ENCODE measurements at places on chromosomes 6 and 20. TPM values are rescaled to one million over a fixed set of nuclear protein-coding genes. Genes with fewer than 3 reads are reported as not detected.

DNA sequence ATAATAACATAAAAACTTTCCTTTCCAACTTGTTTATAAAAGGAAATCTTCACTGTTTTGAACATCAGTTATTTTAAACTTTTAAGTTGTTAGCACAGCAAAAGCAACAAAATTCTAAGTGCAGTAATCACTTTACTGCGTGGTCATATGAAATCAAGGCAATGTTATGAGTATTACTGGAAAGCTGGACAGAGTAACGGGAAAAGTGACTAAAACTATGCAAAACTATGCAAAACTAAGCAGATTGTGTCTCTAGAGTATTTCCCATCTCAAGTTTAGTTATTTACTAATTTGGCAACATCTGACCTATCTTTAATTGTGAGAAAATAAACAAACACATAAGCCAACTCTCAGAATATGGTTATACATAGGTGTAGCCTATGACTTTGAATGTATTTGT is 10.9 kb upstream of the ANKEF1 start:
- DNase-seq = no peak

DNA sequence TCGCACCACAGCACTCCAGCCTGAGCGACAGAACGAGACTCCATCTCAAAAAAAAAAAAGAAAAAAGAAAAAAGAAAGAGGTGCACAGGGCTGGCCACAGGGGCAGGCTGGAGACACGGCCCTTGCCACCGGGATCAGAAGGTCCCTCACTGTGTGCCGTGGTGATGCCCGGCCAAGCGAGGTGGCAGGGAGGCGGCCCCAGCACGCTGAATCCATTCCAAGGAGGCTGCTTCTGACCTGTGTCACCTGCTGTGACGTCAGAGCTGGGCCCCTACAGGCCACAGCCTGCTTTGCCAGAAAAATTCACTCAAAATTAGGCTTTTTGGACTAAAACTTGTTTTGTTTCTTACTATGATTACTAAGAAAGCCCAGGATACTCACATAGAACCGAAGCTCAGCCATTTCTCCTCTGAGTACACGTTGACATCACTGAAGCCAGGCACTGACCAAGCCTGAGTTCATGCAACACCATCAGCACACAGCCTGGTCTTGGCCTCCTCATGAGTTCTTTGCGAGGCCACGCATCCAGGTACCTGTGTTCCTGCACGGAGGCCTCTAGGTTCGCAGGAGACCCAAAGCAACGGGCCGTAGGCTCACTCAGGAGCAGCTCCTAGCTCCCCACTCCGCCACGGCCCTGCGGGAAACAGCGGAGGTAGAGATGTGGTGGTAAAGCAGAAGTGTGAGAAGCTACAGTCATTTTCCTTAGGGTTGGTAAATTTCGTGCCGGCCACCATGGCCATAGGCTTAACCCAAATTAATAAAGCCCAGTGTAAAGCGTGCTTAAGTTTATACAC is 67.8 kb downstream of the THBS2 start:
- DNase-seq = no peak

GRCh38 chr6:18147616-18148015 is 7.3 kb downstream of the TPMT start:
- no peak for DNase-seq

GRCh38 chr6:168692193-168692914 is 251.4 kb downstream of the SMOC2 start:
- DNase-seq = no peak

GRCh38 chr20:19095762-19096161 is 116.7 kb upstream of the SLC24A3 start:
- DNase-seq = no peak

DNA sequence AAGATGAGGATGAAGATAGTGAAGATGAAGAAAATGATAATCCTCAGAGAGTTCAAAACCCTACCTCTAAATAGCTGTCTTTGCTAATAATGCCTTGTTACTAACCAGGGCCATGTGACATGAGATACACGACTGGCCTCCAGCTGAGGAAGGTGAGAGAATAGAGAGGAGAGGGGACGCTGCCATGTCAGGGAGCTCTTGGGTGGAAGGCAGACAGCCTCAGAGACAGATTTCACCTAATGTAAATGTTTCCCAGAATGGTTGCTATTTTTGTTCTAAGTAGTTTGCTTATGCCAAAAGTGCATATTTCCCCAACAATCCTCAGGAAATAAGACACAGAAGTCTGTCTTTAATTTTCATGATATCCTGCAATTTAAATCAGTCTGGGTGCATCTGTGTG is 138.4 kb downstream of the ELOVL4 start:
- no peak for DNase-seq

- no peak for DNase-seq
These were observed 52.1 kb upstream of the FBXO30 start for GRCh38 chr6:145866456-145867396.

Gene ENPP1
- 45.3 TPM for total RNA-seq

DNA sequence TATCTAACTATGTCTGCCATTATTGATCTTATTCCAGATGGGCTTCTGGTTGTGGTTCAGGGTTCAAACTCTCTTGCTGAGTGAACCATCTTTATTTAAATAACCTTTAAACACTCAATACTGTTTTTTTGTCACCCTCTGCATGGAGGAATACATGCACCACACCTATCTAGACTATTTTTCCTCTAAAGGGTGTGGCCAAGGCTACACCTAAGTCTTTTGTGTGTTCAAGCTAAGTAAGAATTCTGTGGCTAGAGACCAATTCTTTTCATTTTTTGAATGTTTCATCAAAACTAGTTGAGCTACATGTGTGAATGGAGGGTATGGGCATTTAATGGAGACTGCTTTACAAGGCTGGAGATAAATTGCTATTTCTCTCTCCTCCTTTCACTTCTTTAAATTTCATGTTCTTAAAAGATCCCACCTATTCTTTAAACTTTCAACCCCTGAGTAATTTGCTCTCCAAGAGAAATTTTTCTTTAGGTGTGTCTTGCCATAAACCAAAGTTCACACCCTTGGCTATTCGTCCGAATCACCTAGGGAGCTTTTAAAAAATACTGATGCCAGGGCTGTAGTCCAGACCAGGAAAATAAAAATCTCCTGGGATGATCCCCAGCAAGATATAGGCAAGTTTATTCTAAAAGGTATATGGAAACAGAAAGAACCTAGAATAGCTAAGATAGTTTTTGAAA is 24.8 kb upstream of the MBOAT1 start:
- DNase-seq = no peak

DNA sequence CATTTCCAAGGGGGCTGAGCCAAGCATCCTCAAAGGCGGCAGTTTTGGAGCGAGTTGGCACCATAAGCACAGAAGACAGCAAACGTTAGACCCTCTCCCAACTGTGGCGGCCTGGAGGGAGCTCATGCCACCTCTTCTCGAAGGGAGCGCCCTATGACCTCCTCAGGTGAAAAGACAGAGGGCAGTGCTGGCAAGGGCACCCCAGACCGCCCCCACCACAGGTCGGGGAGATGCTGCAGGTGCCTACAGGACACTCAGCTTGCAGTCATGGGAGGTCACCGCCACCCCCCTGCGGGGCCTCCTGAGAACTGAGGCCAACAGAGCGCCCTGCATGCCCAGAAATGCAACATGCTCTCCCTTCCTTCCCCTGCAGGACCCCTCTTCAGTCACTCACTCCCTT is 45.1 kb upstream of the BHLHE23 start:
- DNase-seq = no peak

GRCh38 chr6:138540468-138540867 is 41.2 kb upstream of the NHSL1 start:
- no peak for DNase-seq

GRCh38 chr6:8809662-8810061 is 374.3 kb upstream of the SLC35B3 start:
- no peak for DNase-seq

DNA sequence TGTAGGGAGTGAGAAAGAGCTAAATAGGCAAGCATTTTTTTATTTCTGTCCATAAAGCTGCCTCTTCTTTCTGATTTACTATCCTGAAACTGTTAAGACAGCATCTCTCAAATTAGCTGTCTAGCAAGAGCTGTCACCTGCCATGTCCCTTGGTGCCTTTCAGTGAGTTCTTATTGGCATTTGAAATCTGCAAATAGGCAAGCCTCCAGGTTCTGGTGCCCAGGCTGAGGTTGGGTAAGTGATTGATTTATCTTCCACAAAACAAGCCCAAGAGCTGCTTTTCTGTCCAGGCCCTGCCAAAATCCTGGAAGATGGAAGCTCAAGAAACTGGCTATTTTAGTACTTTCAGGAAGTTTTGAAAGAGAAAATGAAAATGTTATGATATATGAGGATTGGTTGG is 22.4 kb downstream of the MANEA start:
- DNase-seq = no peak

Gene C20orf144
- total RNA-seq = not detected

DNA sequence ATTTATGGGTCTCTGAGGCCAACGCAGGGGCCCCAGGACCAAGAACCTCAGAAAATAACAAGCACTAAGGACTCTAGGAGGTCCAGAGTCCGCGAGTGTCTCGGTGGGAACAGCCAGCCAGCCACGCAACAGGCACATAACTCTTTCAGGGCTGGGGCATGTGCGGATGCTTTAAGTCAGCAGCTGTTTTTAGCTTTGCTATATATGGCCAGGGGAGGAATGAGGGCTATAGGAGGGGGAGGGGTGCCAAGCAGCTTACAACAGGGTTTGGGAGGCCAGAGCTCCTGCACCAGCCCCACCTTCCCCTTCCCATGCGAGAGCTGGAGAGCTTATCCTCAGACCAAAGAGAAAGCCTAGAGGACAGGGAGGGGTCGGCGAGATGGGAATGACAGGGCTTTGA is 6.2 kb downstream of the JPH2 start:
- DNase-seq = no peak

DNA sequence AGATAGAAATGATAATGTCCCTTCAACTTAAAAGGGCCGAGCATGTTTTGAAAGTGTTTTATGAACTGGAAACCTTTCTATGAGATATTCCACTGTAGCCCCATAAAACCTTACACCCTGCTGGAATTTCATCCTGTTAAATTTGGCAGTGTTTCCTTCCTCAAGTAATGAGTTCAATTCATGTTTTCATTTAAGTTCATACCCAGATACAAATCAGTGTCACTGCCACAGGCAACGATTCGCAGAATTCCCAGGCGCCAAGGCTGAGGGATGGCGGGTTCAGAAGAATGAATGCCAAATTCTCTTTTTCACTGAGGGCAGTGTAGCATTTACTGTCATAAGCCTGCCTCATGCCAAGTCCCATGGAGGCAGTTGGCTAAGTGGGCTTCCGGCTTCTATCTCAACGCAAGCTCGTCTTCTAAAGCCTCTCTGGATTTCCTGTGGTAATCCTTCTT is 511.8 kb upstream of the ID4 start:
- DNase-seq = no peak

DNA sequence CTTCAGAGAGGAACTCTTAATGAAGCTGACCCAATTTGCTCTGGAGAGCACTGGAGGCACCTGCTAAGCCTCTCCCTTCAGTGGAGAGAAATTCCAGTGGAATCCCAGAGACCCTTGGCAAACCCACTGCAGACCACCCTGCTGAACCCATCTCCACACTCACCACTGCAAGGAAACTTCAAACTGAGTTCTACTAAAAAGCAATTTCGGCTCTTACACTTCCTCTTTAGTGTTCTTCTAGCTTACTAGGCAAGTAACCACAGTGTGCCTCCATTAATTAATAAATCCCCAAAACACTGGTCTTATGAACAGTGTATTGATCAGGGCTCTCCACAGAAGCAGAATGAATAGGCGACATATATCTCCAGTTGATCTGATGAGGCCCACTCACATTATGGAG is 43.0 kb upstream of the HLA-E start:
- DNase-seq = no peak

GRCh38 chr6:144286503-144287393 is 1.6 kb downstream of the UTRN start:
- DNase-seq = no peak

- no peak for DNase-seq
These were observed 167.9 kb upstream of the STMND1 start for GRCh38 chr6:16933961-16934360.

DNA sequence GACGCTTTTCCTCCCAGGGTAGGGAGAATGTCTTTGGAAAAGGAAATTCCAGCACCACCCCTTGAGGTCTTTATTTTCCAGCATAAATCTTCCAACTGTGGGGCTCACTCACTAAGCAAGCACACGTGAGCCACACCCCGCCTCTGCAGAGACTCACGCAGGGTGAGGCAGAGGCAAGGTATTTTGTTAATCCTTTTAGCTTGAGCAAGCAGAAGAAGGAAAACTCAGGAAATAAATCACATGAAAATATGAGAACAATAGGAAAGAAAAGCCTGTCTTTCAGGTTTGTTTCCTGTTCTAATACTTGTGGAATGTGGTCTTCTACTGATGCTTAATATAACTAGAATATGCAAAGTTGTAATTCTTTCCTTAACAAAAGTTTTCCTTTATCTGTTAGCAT is 4.1 kb upstream of the PHACTR2 start:
- DNase-seq = no peak

- no peak for DNase-seq
These were observed 87.7 kb downstream of the PLCG1 start for GRCh38 chr20:41225091-41225490.

DNA sequence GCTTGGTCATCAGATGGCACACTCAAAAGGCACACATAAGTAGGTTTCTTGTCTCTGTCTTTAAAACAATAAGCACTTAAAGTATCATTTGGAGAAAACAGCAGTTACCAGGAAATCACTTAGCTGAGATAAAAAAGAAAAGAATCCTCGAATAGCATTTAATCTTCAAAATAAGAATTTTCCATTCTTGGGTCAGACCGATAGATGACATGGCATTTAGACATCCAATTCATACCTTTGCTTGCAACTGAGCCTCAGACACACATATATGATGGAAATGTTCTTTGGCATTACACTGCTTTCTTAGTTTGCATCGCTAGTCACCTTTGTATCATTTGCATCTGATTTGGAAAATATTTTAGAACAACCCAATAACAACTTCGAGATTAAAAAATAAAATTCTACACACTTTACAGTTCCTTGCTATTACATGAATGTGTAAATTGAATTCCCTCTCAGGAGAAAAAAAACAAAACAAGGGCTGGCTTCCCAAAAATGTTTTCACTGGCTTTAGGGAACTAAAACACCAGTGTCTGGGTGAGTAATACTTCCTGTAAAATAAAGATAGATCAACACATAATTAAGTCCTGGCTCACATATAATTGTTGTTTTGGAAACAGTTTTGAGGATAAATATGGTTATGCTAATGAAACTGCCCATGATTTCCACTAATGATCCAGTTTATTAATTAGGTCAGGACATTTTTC is 1.3 kb upstream of the RNF217 start:
- DNase-seq = no peak

GRCh38 chr20:49852522-49853080 is 40.0 kb downstream of the SLC9A8 start:
- DNase-seq = no peak

- no peak for DNase-seq
These were observed 23.7 kb upstream of the MMS22L start for GRCh38 chr6:97306544-97307320.

GRCh38 chr20:56573986-56574385 is 40.9 kb downstream of the FAM209B start:
- no peak for DNase-seq

GRCh38 chr6:10355115-10355702 is 59.7 kb downstream of the TFAP2A start:
- no peak for DNase-seq

GRCh38 chr6:117740605-117741004 is 65.3 kb downstream of the NUS1 start:
- no peak for DNase-seq

Data from urinary bladder (tissue), 4 donors.